Stimulated activated CD4-positive, alpha-beta T cell treated with anti-CD3 and anti-CD28 coated beads, Interleukin-1b, Interleukin-23, amount 100 ng/mL, for 24 hours (primary cell): ENCODE measurements at places on chromosomes 13 and 19.

- no peak for DNase-seq
Observed at GRCh38 chr19:28026636-28027035, 1186.3 kb downstream of the UQCRFS1 start.

GRCh38 chr19:15124572-15125231 lies 17.5 kb downstream of the SYDE1 start:
- no peak for DNase-seq

- DNase-seq = no peak
Observed at GRCh38 chr13:98189841-98190505, 12.9 kb upstream of the RNF113B start.

GRCh38 chr19:46411925-46412649 lies 1.3 kb downstream of the CCDC8 start:
- DNase-seq = no peak

DNA sequence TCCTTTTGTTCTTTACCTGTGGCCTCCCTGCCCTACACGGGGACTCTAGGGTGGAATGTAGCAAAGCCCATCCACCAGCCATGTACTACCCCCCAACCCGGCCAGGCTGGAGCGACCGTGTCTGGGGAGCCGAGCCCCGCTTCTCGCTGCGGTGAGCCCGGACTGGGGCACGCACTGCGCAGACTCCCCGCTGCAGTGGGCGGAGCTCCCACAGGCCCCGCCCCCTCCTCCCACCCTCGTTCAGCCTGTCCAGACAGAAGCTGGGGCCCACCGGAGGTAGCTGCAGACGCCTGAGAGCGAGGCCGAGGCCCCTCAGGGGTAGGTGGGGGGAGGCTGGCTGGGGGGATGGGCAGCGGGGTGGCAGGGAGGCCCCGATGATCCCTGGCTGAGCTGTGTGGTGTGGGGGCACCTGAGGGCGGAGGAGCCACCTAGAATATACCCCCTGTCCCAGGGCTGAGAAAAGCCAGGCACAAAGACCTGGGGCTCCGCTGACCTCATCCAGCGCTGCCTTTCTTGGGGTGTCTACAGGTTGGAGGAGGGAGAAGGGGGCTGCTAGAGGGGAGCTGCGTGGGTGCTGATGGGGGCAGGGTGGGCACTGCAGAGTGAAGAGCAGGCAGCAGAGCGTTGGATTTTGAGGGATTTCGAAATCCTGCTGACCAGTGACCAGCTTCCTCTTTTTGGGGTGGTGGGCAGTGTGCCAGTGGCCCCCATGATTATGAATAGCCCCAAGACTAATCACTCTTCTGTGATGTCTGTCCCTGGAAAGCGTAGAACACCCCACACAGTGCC lies 17.3 kb downstream of the PLD3 start:
- DNase-seq = no peak
